Daoy (cell line): ENCODE measurements at places on chromosomes 5 and 9. TPM values are rescaled to one million over a fixed set of nuclear protein-coding genes. Genes with fewer than 3 reads are reported as not detected.
A peak's percentile ranks its signal among the peaks of the same experiment; 100 is the strongest.

Gene SLC6A18
- not detected in 2 replicates for total RNA-seq

Gene GLRX
- 7.1 and 8.3 TPM in 2 replicates for total RNA-seq

Gene DRD1
- 0.06 TPM in 2 replicates for total RNA-seq

Gene TPPP
- total RNA-seq, result 0.34 TPM in 1 of 2 replicates, not detected in the other

Gene GABRA1
- total RNA-seq, result 1.9 and 9.7 TPM in 2 replicates

Gene FCN2
- total RNA-seq, result not detected in 2 replicates

Gene GABRA6
- not detected in 2 replicates for total RNA-seq

- no peak for DNase-seq
These were observed 233.5 kb upstream of the ELL2 start for GRCh38 chr5:96195123-96195522.

DNA sequence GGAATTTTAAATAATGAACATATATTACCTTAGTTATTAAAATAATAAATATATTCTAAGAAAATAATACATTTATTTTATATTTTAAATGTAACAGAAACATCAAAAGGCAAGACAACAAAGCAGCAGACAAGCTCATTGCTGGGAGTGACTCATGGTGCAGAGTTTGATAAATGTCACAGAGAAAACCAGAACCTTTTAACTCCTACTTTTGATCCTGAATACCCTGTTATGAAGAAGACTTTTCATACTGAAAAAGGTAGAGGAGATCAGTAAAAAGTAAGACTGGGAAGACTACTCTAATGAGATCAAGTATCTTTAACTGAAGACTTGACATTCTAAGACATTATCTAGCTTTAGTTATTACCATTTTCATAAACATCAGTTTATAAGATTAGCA lies 99.0 kb upstream of the GNA14 start:
- DNase-seq, result no peak

DNA sequence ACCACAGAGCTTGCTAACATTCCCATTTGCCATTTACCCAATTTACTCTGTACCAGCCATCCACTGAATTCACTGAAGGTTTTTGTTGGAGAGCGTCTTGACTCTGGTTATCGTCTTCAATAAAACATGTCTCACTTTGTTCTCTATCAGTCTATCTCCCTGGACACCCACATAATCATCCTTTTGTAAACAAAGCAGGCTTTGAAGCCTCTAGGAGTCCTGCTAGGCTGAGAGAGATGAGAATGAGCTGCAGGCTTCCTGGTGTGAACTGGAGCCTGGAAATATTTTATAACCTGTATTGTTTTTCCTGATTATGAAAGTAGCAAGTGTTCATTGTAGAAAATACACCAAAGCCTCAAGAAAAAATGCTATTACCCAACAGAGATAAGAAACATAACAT lies 140.6 kb upstream of the ZNF366 start:
- DNase-seq, result no peak

GRCh38 chr5:173534664-173535063 lies 81.8 kb downstream of the BOD1 start:
- DNase-seq, result no peak

DNA sequence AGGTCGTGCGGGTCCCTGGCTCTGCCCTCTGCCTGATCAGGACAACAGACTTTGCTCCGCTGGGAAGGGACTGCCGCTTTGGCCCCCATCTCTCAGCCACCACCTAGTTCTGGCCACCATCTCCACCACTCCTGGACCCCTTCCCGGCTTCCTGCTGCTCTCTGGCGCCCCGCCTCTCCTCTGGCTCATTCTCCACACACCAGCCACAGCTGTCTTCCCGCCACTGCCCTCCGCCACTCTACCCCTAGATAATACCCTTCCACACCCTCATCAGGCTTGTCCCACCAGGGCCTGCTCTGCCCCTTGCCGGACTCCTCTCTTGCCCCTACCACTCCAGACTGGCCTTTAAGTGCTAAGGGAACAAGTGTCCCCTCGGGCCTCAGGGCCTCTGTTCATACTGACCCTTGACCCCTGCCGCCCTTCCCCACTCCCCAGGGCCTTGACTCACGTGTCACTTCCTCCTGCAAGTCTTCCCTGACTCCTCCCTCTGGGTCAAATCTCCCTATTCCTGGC lies 3.0 kb upstream of the CDX1 start:
- peak; percentile 52 for DNase-seq

GRCh38 chr5:154358516-154359220 lies 87.1 kb upstream of the SAP30L start:
- DNase-seq, result peak; percentile 28

GRCh38 chr5:61659221-61659696 lies 327.2 kb downstream of the ZSWIM6 start:
- peak; percentile 15 for DNase-seq

GRCh38 chr5:14490309-14490711 lies 91.3 kb upstream of the OTULINL start:
- no peak for DNase-seq

DNA sequence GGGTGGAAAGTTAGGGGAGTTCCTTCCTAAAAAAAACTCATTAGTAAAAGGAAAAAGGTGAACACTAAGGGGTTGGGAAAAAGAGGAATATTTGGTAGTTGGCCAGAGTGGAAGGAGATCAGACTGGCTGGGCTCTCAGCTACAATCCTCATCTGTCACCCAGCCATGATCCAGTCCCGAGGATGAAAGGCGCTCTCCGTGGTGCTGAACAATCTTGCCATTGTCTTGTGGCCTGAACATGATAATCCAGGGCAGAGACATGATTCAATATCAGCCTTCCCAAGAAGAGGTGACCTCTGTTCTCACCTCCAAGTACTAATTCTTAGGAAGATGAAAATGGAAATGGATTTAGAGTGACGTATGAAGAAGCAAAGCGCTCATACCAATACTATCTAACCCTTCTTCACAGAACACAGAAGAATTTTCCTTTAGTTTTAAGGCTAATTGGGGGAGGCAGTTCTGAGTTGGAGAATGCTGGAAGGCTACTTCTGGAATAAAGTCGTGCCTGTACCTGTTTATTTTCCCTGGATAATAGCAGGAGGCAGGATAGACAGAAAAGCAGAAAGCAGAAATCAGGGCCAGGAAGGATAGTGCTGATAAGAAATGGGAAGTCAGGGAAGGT lies 36.6 kb upstream of the MYORG start:
- peak; percentile 59 for DNase-seq

- DNase-seq, result peak; percentile 23
These were observed 8.3 kb downstream of the TSLP start for GRCh38 chr5:111079846-111080245.

DNA sequence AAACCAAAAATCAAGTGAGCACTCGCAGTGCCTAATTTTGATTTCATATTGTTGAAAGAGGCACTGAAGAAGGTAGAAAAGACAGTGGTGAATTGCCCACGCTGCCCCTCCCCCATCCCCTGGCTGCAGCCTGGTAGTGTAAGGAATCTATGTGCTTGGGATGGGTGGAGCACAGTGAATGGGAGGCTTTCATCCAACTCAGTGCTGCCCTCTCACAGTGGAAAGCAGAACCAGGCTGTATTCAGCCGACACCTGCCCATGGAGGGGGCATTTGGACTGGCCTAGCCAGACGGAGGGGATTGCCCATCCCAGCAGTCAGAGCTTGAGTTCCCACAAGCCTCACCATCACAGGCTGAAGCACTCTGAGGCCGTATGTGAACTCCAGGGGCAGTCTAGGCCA lies 800.4 kb upstream of the DMAC1 start:
- DNase-seq, result peak; percentile 11

DNA sequence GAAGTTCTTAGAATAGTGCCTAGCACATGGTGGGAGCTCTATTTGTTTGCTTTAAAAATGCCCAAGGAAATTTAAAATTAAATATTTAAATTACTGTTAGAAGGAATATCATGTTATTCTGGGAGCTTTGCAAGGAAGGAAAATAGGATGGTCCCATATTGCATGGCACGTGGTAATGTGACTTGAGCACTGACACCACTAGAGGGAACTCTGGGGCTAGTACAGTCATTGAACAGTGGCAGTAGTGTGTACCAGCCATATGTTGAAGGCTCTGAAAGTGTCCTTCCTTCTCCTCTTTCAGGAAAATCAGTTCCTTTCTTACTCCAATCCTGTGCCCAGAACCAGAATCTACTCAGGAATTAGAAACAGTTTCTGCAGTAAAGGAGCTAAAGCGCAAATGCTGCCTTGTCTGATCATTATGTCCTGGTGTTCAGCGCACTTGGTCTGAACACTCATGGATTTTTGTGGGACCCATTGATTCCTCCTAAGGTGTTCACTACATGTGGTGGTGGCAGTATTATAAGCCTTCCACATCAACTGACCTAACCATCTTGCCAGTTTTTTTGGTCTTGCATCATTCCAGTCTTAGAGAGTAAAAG lies 54.1 kb downstream of the GDA start:
- peak; percentile 52 for DNase-seq

DNA sequence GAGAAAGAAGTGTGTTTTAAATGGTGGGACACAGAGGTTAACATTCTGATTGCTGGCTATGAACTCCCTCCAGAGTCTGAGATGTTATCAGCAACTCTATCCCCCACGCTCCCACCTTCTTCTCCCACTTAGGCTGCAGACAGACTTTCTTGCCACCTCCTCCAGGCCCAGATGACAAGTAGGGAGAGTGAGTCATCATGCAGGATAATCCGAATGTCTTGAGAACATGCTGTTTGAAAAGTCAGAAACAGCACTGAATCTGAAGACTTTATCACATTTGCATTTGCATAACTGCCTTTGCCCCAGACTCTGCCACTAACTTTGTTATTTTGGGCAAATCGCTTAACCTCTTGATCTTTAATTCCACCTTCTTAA lies 139.8 kb downstream of the ESM1 start:
- peak; percentile 43 for DNase-seq

- DNase-seq, result no peak
These were observed 87.7 kb downstream of the ANGPTL2 start for GRCh38 chr9:127034691-127035090.

GRCh38 chr5:139014726-139015125 lies 139.6 kb upstream of the LRRTM2 start:
- DNase-seq, result peak; percentile 53

GRCh38 chr9:87147839-87148238 lies 200.5 kb upstream of the GAS1 start:
- no peak for DNase-seq

GRCh38 chr5:143865426-143866025 lies 53.6 kb downstream of the HMHB1 start:
- DNase-seq, result no peak

DNA sequence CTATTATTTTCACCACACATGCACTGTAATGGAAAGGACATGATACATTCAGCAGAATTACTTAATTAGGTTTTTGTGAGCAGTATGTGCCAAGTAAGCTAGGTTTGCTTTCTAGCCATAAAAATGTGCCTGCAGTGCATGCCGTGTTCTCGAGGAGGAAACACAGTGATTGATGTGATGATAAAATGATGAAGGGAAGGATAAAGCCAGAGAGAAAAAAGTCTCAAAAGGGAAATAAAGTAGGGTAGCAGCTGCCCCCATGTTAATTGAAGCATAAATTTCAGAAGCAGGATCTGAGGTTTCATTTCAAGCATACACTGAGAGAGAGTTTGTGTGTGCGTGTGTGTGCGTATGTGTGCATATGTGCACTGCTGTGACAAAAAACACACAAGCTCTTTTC lies 714.2 kb upstream of the C9orf72 start:
- DNase-seq, result no peak

DNA sequence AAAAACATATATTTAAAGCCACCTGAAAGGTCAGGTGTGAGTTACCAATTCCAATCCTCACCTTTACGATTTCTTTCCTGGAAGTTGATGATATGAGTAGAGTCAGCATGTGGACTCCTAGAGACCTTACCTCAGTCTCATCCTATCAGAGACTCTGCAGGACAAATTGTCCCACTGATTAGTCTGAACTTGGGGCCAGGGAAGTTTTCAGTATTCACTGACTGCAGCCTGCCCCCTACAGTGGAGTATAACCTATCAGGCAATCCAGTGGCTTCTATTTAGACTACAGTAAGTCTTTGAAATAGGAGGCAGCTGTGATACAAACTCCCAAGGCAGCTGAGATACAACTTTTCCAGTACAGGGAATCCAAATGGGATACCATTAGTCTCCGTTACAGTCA lies 449.4 kb upstream of the CDH10 start:
- no peak for DNase-seq

- no peak for DNase-seq
These were observed at the start of gene TNFSF8 for GRCh38 chr9:114930056-114930812. Gene TNFSF8, minus strand, starts transcription at chr9:114930591. Its CDS starts 288 bp downstream, at chr9:114930303.

- no peak for DNase-seq
These were observed 79.7 kb upstream of the SSBP2 start for GRCh38 chr5:81830596-81830995.

DNA sequence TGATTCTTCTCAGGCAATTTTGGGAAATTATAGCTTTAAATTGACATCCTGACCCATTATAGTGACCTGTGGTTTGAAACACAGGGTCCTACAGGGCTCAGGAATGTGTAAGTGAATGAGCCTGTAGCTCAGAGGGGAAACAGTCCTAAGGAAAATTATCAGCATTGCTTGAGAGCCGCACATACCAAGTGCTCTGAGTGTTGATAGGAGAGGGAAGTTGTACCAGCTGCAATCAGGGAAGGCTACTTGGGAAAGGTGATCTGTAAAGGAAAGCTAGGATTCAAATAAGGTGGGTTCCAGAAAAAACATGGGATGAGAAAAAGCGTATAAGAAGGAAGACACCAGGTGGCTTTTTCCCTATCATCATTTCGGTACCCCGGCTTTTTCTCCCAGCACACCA lies 4.4 kb upstream of the SLC25A51 start:
- DNase-seq, result no peak

DNA sequence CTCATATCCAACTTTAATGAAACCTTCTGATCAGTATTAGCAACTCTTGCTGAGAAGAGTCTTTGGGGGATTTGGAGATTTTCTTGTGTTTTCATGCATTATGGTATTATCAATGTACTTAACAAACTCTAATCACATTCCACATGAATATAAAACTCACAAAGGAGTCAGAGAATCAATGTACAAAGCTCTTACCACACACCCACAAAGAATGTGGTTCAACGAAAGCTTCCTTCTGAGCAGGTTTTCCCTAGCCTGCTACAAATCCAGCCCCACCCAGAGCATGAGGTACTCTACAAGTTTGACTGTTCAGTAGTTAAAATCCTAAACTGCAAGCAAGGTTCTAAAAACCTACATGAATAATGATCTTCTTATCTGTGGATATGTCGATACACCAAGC lies 210.1 kb downstream of the TARS1 start:
- DNase-seq, result no peak

- no peak for DNase-seq
These were observed 1.7 kb upstream of the HTR1A start for GRCh38 chr5:63963926-63964325.

DNA sequence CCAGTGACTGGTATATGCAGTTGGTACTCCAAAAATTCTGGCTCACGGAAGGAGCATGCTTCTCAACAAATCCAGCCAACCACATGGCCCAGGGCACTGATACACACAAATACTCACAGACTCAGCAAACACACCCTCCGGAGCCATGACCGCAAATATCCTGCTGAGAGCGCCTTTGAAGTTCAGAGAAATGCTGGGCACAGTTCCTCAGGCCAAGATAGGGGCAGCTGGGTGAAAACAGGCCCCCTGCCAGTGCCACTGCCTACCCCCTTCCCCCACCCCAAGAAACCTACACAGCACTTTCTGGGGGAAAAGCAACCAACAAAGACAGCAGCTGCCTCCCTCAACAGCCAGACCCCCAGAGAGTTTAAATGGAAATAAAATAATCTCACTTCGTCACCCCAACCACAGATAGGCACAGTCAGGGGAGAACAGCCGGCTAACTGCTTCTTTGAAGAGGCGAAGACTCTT lies 120.0 kb downstream of the C5orf15 start:
- DNase-seq, result peak; percentile 90
